HepG2 (cell line): ENCODE measurements at places on chromosomes 3 and 15. TPM values are rescaled to one million over a fixed set of nuclear protein-coding genes. Genes with fewer than 3 reads are reported as not detected.

DNA sequence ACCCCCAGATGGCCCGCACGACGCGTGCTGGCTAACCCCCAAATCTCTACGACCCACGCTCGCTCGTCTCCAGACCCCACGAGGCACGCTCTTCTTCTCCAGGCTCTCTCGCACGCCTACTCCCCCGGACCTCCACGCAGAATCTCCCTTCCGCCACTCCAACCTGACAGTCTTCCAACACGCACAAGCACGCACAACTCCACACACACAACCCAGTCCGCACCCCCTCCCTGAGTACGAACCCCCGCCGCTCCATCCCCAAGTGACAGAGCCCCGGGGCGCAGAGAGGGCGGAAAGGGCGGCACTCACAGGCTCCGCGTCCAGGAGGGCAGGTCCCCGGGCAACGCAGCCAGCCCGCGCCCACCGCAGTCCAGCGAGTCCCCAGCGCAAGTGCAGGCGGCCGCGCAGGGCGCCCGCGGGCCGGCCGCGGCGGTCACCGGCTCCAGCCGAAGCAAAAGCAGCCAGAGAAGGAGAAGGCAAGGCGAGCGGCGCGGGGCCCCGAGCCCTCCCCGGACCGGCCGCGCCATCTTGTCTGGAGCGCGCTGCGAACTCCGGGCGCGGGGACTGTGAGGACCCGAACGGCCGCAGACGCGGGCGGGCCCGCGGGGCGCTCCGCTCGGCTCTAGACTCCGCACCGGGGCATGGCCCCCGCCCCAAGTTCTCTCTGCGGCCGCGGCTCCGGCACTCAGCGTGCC, 794 bp downstream of the LRIG1 start:
- DNase-seq, result no peak

DNA sequence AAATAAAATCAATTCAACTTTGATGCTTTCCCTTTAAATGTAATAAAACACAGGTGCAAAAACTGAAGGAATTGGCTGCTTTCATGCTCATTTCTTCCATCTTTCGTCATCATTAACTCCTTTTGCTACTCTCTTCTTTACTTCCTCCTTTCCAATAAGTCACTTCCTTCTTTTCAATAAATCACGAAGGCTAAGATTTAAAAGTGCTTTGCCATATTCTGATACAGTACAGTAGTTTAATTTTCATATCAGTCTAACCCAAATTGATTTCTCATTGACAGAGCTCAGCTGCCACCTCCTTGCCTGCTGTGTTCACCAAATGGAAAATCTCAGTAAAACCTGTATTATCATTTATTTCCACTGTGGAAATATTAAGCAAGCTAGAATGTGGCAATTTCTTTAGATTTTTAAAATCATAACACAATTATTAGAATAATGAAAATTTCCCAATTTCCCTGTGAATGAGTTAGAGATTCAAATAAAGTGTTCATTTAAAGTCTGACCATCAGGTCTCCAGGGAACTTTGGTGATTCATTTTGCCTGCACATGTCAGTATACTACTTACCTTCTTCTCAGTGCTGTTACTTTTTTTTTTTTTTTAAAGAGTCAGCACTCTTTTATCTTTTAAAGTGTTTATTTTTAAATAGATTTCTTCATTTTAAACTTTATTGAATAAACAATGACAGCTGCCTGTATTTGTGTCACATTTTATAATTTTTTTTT, 41.6 kb downstream of the NANOGP8 start:
- no peak for DNase-seq

- peak; percentile 68 for DNase-seq
These were observed 8.0 kb upstream of the CCDC13 start for GRCh38 chr3:42780892-42781700.

- no peak for DNase-seq
These were observed 159.6 kb upstream of the PROK2 start for GRCh38 chr3:71944482-71945065.

DNA sequence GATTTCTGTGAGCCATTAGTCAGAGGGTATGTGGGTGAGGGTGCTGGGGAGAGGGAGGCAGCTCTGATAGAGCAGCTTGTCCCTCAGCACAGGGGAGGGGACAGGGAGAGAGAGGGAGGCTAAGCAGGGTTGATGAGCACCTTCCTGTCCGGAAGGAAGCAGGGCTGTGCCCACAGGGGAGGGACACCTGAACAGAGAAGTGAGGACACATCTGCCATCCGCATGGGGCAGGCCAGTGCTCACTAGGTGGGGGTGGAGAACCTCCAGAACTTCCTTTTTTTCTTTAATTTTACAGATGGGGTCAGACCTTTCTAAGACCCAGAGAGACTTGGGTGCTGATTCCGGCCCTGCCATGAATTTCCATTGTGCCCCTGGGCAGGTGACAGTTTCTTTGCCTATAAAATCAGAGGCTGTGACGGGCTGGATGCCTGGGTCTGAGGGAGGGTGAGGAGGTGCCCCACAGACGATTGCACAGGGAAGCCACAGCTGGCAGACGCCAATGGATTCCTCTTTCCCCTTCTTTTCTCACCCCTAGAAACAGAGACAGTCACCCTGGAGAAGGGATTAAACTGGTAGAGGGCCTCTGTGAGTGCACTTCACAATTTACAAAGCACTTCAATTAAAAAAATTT, 4.1 kb upstream of the TGM5 start:
- no peak for DNase-seq

KIF23 gene
- total RNA-seq, result 38.1 and 51.2 TPM in 2 replicates

GRCh38 chr3:119990888-119991287, 103.4 kb downstream of the GSK3B start:
- DNase-seq, result no peak

DNA sequence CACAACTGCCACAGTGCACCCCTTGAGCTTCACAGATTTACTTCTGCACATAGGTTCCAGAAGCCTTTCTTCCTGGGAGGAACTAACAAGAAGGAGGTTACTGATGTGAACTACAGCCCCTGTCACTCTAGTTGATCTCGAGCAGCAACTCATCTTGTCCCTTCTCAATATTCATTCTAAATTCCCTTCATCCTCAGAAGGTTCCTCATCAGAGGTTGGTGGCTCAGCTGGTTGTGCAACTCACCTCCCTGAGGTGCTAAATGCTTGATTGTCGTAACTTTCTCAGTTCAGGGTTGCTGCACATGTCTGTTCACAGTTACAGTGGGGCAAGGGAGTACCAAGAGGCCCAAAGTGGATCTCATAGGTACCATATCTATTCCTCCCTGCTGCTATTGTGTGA, 5.7 kb upstream of the A4GNT start:
- no peak for DNase-seq

DNA sequence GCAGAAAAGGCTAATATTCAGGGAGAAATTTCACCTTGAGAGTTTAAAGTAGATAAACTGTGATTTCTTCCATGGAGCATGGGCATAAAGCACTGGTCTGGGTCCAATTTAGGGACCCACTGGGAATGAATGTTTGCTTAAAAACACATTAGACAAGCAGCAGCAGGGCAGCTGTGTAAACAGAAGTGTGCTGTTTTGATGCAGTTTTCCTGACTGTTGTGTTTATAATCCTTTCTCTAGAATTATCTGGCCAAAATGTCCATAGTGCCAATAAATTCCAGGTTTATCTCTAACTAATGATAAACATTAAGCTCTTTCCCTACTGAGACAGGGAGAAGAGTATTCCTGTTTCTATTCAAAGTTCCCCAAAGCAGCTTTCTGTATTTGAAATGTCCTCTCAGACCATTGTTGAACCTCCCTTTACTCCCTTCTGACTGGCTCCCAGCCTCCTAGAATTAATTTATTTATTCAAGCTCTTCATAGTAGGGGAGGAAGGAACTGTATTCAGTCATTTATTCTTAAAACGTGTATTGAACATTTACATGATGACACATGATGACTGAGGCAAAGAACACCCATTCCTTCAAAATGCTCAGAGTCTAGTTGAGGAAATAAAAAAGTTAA, 7.0 kb upstream of the TM4SF18 start:
- DNase-seq, result peak; percentile 38

DNA sequence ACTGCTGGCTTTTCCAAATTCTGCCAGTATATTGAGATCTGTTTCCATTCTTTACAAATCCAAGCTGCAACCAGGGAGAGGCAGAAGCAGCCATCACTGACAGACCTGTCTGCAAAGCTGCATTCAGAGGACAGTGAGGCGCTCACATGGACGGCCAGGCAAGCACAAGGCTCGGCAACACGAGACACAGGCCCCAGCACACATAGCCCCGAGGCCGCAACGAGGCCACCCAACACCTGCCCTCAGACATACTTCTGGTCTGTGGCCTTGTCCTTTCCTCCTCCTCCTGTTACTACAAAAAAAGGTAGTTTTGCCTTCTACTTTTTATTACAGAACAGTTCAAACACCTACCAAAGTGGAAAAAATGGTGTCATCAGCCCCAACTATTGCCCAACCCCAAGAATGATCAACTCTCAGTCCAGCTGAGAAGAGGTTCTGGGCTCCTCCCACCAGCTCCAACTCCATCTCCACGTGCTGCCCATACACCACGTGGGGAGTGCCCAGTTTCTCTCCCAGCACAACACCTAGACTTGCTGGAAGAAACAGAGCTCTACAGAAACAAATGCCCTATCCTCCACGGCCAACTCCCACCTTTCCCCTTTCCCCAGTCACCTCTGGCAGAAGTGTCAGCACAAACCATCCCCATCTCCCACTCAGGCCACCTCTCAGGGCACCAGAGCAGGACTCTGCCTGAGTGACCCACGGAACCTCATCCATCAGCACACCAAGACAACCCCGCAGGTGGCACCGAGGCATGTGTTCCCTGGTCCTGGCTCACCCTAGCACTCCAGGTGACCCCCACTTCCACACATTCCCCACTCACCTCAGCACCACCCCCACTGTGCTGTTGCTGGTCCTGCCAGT, 7.4 kb downstream of the ZXDC start:
- DNase-seq, result no peak

DNA sequence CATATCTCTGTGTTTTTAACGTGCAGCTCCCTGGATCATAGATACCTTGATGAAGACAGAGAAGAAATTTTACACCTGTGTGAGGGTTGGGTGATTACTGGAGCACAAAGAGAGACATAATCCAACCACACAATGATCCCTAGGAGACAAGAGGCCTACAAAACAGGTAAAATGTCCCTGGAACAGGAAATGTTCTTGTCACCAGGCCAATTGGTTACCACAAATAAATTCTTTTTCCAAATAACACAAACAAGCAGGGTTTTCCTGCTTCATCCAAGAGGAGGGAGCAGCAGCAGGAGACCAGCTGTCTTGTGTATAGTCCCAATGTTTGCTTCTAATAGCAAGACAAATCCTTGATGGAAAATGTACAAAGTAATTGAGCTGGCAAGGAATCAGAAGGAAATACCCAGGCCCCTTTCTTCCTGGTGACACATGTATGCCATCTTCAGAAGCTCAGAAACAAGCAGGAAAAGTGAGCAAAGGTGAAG, 1.4 kb downstream of the MGLL start:
- DNase-seq, result no peak

GRCh38 chr3:14210290-14210688, 31.7 kb downstream of the LSM3 start:
- DNase-seq, result no peak

UPK1B gene
- total RNA-seq, result not detected in 2 replicates

GRCh38 chr3:171192176-171192854, 165.8 kb upstream of the SLC2A2 start:
- DNase-seq, result no peak

DNA sequence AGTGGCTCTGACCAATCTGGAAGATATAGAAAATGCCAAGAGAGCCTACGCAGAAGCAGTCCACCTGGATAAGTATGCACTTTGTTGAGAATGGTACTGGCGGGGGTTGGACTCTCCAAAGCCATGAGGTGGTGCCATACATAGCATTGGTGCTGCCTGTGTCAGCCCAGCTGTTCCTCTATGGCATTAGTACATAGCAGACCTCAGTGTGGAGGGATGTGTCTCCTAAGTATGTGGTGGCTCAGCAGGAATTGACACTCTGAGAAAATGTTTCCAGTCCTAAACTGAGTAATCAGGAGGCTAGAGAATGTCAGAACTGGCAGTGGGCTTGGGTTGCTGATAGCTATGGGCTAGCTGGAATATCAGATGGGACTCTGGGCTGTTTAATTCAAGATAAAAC, 48.4 kb downstream of the ADPGK start:
- DNase-seq, result no peak

- DNase-seq, result no peak
These were observed 26.5 kb upstream of the RYK start for GRCh38 chr3:134277066-134277660.

GRCh38 chr15:88609344-88610090, 11.6 kb upstream of the AEN start:
- DNase-seq, result no peak

GRCh38 chr3:41751597-41751996, 210.3 kb downstream of the ULK4 start:
- no peak for DNase-seq

SNTN gene
- not detected in 2 replicates for total RNA-seq

ZSCAN29 gene
- total RNA-seq, result 25.1 and 27.4 TPM in 2 replicates

GRCh38 chr3:124823648-124824047, 63.5 kb downstream of the ITGB5 start:
- no peak for DNase-seq

DNA sequence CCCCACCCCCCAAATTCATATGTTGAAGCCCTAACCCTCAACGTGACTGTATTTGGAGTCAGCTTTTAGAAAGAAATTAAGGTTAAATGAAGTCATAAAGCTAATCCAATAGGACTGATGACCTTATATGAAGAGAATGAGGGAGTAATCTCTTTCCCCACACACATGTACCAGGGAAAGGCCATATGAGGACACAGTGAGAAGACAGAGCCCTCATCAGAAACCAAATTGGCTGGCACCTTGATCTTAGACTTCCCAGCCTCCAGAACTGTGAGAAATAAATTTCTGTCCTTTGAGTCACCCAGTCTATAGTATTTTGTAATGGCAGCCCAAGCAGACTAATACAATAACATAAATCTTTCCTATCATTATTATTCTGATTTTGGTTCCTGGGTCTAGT, 194.7 kb upstream of the NANOGP8 start:
- DNase-seq, result no peak

DNA sequence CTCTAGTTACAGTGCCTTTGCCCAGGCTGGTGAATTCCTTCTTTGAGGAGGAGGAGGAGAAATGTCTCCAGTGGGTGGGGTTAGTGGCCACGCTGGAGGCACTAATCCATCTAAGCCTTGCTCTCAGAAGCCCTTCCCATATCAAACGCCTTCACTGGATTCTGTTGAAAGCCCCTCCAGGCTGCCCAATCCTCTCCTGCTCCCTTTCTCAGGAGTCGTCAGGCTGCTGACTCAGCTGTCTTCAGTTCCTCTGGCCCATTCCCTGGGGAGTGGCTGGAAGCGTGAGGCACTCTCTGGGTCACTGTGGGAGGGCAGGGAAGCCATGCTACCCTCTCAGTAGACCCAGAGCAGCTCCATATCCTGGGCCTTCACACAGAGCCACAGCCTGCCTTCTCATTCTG, 2.7 kb downstream of the AP2M1 start:
- no peak for DNase-seq

- DNase-seq, result no peak
These were observed 15.2 kb downstream of the MRPS22 start for GRCh38 chr3:139358841-139359562.
